ENCODE measurements at places on chromosomes 6 and 20. TPM values are rescaled to one million over a fixed set of nuclear protein-coding genes. Genes with fewer than 3 reads are reported as not detected.

Gene FGD2
- not detected for polyA plus RNA-seq

Gene NT5E
- polyA plus RNA-seq = 11.7 TPM

Gene ARMH2
- polyA plus RNA-seq = not detected

Gene TRIM38
- polyA plus RNA-seq = 6.6 TPM

Gene HLA-DRB1
- polyA plus RNA-seq = 95.6 TPM

Gene MRPL14
- polyA plus RNA-seq = 82.9 TPM

Measured in CD4-positive, CD25-positive, alpha-beta regulatory T cell (primary cell).